GM23248 (cell line): ENCODE measurements at places on chromosomes 7 and 10. TPM values are rescaled to one million over a fixed set of nuclear protein-coding genes. Genes with fewer than 3 reads are reported as not detected.

ICA1 gene
- not detected in 2 replicates for total RNA-seq

MBLAC1 gene
- total RNA-seq = 0.43 and 1.9 TPM in 2 replicates

ABCB8 gene
- 31.6 and 32.2 TPM in 2 replicates for total RNA-seq

HYAL4 gene
- total RNA-seq = not detected in 2 replicates

ZC3HAV1L gene
- 10.9 TPM in 2 replicates for total RNA-seq

TLX1 gene
- not detected in 2 replicates for total RNA-seq

GARIN1A gene
- 0.43 and 0.89 TPM in 2 replicates for total RNA-seq

CALHM1 gene
- total RNA-seq = not detected in 2 replicates

BCAP29 gene
- 138 and 222 TPM in 2 replicates for total RNA-seq

C10orf53 gene
- total RNA-seq = not detected in 2 replicates

TDRD1 gene
- total RNA-seq = not detected in 2 replicates

UTF1 gene
- not detected in 2 replicates for total RNA-seq

ASB4 gene
- not detected in 2 replicates for total RNA-seq

ARMS2 gene
- total RNA-seq = not detected in 2 replicates

LRGUK gene
- total RNA-seq = 0.13 TPM in 1 of 2 replicates, not detected in the other

HABP2 gene
- not detected in 2 replicates for total RNA-seq

ABCA13 gene
- 0.11 TPM in 1 of 2 replicates, not detected in the other for total RNA-seq

CNNM1 gene
- total RNA-seq = 1.6 and 2.1 TPM in 2 replicates

HOXA10 gene
- total RNA-seq = 27.4 and 29.3 TPM in 2 replicates

MTPN gene
- 145 and 159 TPM in 2 replicates for total RNA-seq

IPMK gene
- 6.6 and 7.0 TPM in 2 replicates for total RNA-seq

TEX36 gene
- total RNA-seq = 0.76 TPM in 1 of 2 replicates, not detected in the other

GNGT1 gene
- total RNA-seq = not detected in 2 replicates

ACTR3C gene
- total RNA-seq = not detected in 2 replicates

CALCR gene
- not detected in 2 replicates for total RNA-seq

MXI1 gene
- total RNA-seq = 25.7 and 32.2 TPM in 2 replicates

MINDY3 gene
- total RNA-seq = 38.2 and 43.1 TPM in 2 replicates

HOXA5 gene
- 0.25 and 4.0 TPM in 2 replicates for total RNA-seq

ABCC2 gene
- total RNA-seq = under 0.01 and 0.86 TPM in 2 replicates

ANKRD22 gene
- 0.22 TPM in 1 of 2 replicates, not detected in the other for total RNA-seq

ITGA8 gene
- 0.32 TPM in 1 of 2 replicates, not detected in the other for total RNA-seq

GIMAP5 gene
- total RNA-seq = not detected in 2 replicates

FAM25C gene
- not detected in 2 replicates for total RNA-seq

SUMF2 gene
- total RNA-seq = 186 and 206 TPM in 2 replicates

RINT1 gene
- 12.6 and 16.2 TPM in 2 replicates for total RNA-seq

LRRC4 gene
- 0.32 and 0.51 TPM in 2 replicates for total RNA-seq

LRRC61 gene
- total RNA-seq = not detected in 2 replicates

FGFR2 gene
- not detected in 2 replicates for total RNA-seq

INSYN2A gene
- 0.43 and 0.51 TPM in 2 replicates for total RNA-seq

ADAM12 gene
- total RNA-seq = 127 and 141 TPM in 2 replicates

FLNC gene
- 304 and 353 TPM in 2 replicates for total RNA-seq

PIK3AP1 gene
- total RNA-seq = not detected in 2 replicates

SHOC2 gene
- total RNA-seq = 64.6 and 65.3 TPM in 2 replicates

ABHD11 gene
- 8.9 and 20.8 TPM in 2 replicates for total RNA-seq

EMX2 gene
- 13.4 and 16.3 TPM in 2 replicates for total RNA-seq

C1GALT1 gene
- 72.7 and 114 TPM in 2 replicates for total RNA-seq

LIPN gene
- not detected in 2 replicates for total RNA-seq

ARHGAP22 gene
- 44.4 and 46.0 TPM in 2 replicates for total RNA-seq

AKR1D1 gene
- not detected in 2 replicates for total RNA-seq

RADIL gene
- 0.13 and 4.3 TPM in 2 replicates for total RNA-seq

PON1 gene
- total RNA-seq = not detected in 2 replicates

ANXA8L1 gene
- total RNA-seq = 2.2 and 6.6 TPM in 2 replicates

RBM17 gene
- total RNA-seq = 24.1 and 35.7 TPM in 2 replicates

CPEB3 gene
- total RNA-seq = 0.63 and 1.1 TPM in 2 replicates

GBX1 gene
- not detected in 2 replicates for total RNA-seq

CNTNAP2 gene
- not detected in 2 replicates for total RNA-seq
